Aorta (tissue), 5 donors: ENCODE measurements at places on chromosomes 6 and 20. TPM values are rescaled to one million over a fixed set of nuclear protein-coding genes. Genes with fewer than 3 reads are reported as not detected.

Gene COL9A1
- not detected for total RNA-seq

Gene COL9A3
- 6.5 TPM for total RNA-seq

Gene XKR7
- total RNA-seq, result not detected

Gene ARMH2
- total RNA-seq, result not detected

Gene C20orf202
- 0.54 TPM for total RNA-seq

Gene SLC35D3
- total RNA-seq, result not detected

Gene GNAS-AS1
- 1.2 TPM for total RNA-seq

DNA sequence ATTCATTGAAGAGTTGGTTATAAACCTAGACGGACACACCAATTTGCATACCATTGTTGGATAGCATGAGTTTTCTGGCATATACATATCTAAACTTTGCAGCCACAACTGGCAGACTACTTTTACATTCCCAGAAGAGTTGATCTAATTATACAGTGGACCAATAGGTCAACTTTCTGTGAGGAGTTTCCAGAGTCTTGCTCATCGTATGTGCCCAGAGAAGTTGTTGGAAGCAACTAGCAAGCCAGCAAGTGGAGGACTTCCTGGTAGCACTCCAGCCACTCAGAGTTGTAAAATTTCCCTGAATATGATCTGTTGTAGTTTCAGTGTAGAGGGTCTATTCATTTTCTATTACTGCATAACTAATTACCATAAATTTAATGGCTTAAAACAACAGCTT, 47.1 kb upstream of the FAM184A start:
- H3K4me3 ChIP-seq, result no peak overlapping the region
- H3K27me3 ChIP-seq, result no peaks in the 10 kb centered on the region
- DNase-seq, result no peak
- H3K27ac ChIP-seq, result no peak overlapping the region
- H3K36me3 ChIP-seq, result no peaks in the 10 kb centered on the region

DNA sequence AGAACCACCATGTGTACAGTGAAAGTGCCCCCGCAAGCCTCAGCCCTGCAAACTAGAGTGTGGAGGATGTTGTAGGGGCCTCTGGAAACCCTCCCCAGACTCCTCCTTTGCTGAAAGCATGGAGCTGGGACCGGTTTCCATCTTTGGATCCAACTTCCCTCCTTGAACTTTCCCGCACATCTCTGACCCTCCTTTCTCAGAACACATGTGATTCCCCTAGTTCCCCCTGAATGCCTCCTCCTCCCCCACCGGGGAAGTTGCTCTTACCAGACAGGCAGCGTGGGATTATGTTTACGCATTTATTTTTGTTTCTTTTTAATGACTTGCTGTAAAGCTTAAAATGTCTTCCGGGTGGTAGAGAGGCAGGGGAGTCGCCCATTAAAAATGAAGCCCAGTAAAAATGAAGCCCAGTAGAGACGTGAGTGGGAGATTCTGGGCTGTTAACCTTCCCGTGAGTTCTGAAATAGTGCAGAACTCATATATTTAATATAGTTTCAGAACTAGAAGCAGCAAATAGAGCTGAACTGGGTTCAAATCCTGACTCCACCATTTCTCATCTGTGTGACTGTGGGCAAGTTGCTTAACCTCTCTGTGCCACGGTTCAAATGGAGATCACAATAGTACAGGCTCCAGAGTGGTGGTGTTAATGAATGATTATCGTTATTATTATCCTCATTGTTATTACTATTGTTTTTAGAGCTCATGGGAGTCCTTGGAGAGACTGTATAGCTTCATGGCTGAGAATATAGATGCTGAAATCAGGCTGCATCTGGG, 8.0 kb upstream of the PTPN1 start:
- no peak overlapping the region for H3K4me3 ChIP-seq
- no peak for DNase-seq
- no peaks in the 10 kb centered on the region for H3K36me3 ChIP-seq
- no peaks in the 10 kb centered on the region for H3K4me1 ChIP-seq

GRCh38 chr6:73340048-73340447, 14.0 kb downstream of the DPPA5 start:
- DNase-seq, result no peak
- H3K36me3 ChIP-seq, result no peaks in the 10 kb centered on the region
- H3K27ac ChIP-seq, result no peak overlapping the region
- no peaks in the 10 kb centered on the region for H3K4me1 ChIP-seq
- H3K4me3 ChIP-seq, result no peak overlapping the region

DNA sequence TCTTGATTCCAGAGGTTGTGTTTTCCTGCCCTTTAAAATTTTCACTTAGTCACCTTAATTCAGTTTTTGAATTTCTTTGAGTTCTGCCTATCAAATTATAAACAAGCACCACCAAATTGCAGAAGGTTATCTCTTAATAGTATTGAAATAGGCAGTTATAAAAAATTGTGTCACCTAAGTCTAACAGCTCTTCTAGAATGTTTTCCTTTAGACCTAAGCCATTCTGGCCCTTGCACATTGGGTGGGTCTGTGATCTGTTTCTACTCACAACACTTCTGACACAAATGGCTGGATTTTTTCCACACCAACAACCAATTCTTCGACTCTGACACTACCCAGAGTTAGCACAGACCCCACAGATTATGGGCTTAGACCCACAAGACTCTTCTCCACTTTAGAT, 101.9 kb downstream of the CARMIL1 start:
- no peaks in the 10 kb centered on the region for H3K36me3 ChIP-seq
- H3K4me3 ChIP-seq, result no peak overlapping the region
- peak overlapping the region; percentile 64 for H3K27ac ChIP-seq
- no peaks in the 10 kb centered on the region for H3K27me3 ChIP-seq
- H3K4me1 ChIP-seq, result peaks cover 11% of the 10 kb centered on the region

GRCh38 chr20:13913572-13913971, 76.8 kb downstream of the SEL1L2 start:
- peak overlapping the region; percentile 17 for H3K4me3 ChIP-seq
- no peaks in the 10 kb centered on the region for H3K36me3 ChIP-seq
- H3K27me3 ChIP-seq, result no peaks in the 10 kb centered on the region
- no peak for DNase-seq
- no peak overlapping the region for H3K27ac ChIP-seq
- no peaks in the 10 kb centered on the region for H3K4me1 ChIP-seq

DNA sequence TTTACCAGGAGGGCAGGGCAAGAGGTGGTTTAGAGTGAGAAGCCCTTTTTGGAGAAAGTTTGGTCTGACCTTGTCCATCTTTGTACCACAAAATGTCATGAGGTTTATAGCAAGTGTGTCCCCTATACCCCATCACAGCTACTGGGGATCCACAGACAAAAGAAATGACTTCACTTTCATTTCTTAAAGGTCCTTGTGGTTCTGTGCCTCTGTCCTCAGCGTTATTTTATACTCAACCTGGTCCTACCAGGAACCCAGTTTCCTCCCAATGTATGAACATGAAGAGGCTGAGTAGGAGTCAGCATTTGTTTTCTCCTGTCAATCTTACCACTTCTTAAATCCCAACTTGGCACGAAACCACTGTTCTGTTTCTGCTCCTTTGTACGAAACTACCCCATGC, 157.6 kb downstream of the NFATC2 start:
- H3K4me3 ChIP-seq, result no peak overlapping the region
- H3K27me3 ChIP-seq, result no peaks in the 10 kb centered on the region
- DNase-seq, result no peak
- no peaks in the 10 kb centered on the region for H3K4me1 ChIP-seq
- H3K36me3 ChIP-seq, result no peaks in the 10 kb centered on the region
- no peak overlapping the region for H3K27ac ChIP-seq

DNA sequence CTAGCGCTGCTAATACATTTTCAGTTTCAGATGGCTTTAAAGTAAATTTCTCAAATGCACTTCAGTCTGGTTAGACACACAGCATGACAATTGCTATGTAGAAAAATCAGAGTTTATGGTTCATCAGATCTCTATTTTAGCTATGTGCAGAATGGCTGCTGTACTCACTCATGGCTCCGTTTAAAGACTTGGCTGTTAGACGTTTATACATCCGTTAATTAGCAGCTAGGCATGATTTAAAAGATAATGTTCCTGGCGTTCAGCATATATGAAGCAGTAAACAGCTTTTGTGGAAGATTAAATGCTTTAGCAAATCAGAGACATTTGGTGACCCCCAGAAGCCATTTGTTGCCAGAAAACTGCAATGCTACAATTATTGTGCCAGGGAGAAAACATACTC, 350.0 kb upstream of the MANEA start:
- H3K4me3 ChIP-seq, result no peak overlapping the region
- no peaks in the 10 kb centered on the region for H3K4me1 ChIP-seq
- no peak overlapping the region for H3K27ac ChIP-seq
- H3K36me3 ChIP-seq, result no peaks in the 10 kb centered on the region
- DNase-seq, result no peak

DNA sequence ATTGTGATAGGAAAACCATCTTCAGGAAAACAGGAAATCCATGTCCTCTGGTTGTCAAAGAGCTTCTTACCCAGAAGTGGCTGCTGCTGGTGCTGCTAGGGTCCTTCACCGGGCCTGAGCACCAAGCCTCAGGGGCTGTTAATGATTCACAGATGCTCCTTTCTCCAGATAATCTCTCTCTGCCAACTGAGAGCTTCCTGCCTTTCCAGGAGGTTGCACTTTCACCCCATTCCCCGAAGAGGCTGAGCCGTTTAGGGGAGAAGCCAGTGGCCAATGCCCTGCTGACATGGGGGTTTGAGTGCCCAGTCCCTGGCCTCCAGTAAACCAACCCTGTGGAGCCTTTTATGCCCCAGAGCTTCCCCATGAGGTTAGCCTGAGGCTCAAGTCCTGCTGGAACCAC, 122.4 kb downstream of the CBLN4 start:
- H3K4me1 ChIP-seq, result no peaks in the 10 kb centered on the region
- H3K27me3 ChIP-seq, result no peaks in the 10 kb centered on the region
- no peak for DNase-seq
- no peak overlapping the region for H3K27ac ChIP-seq
- H3K4me3 ChIP-seq, result no peak overlapping the region
- H3K36me3 ChIP-seq, result no peaks in the 10 kb centered on the region

DNA sequence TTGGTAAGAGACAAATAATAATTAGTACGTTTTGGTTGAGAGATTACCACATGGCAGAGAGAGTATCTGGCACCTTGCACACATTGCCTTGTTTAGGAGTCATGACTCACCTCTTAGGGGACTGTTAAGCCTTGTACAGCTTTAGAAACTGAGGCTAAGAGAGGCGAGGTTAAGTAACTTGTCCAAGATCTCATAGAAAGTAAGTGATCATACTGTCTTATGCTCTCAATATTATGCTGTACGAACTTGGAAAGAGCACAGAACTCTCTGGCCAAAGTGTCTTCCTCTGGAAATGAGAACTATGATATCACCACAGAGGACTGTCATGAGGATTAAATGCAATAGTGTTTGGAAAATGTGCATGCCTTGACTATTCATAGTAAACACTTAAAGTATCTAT, 249.0 kb downstream of the UTRN start:
- H3K36me3 ChIP-seq, result peaks cover 2% of the 10 kb centered on the region
- H3K4me1 ChIP-seq, result no peaks in the 10 kb centered on the region
- H3K27me3 ChIP-seq, result no peaks in the 10 kb centered on the region

DNA sequence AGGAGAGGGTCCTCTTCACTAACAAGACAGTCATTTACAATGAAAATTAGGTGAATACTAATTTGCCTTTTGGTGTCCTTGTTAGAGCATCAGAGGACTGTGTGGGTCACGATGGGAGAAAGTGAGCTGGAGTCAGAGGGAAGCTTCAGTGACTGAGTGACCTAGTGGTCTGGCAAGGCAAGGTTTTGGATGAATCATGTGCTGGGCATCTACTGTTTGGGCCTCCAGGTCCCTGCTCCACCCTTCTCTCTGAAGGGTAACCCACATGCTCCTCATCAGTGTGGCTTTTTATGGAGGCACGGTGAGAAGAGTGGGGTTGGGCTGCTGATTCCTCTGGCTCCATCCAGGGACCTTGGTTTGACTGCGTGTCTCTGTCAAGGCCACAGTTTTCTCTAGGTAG, 60.5 kb upstream of the EXOC2 start:
- H3K27me3 ChIP-seq, result peaks cover 1% of the 10 kb centered on the region
- no peak for DNase-seq
- H3K4me3 ChIP-seq, result no peak overlapping the region
- no peak overlapping the region for H3K27ac ChIP-seq

GRCh38 chr6:107653183-107653580, 163.3 kb downstream of the SOBP start:
- DNase-seq, result no peak
- no peaks in the 10 kb centered on the region for H3K27me3 ChIP-seq
- H3K4me1 ChIP-seq, result no peaks in the 10 kb centered on the region
- H3K36me3 ChIP-seq, result no peaks in the 10 kb centered on the region
- no peak overlapping the region for H3K27ac ChIP-seq

- H3K27me3 ChIP-seq, result peaks cover 2% of the 10 kb centered on the region
- no peak for DNase-seq
- H3K36me3 ChIP-seq, result no peaks in the 10 kb centered on the region
- H3K27ac ChIP-seq, result no peak overlapping the region
Measured at GRCh38 chr6:14817074-14817473, 428.8 kb upstream of the JARID2 start.

GRCh38 chr6:158009114-158009891, 27.6 kb downstream of the SYNJ2 start:
- H3K4me3 ChIP-seq, result no peak overlapping the region
- no peaks in the 10 kb centered on the region for H3K36me3 ChIP-seq
- no peaks in the 10 kb centered on the region for H3K4me1 ChIP-seq

GRCh38 chr6:80638213-80639055, 532.0 kb downstream of the BCKDHB start:
- no peaks in the 10 kb centered on the region for H3K27me3 ChIP-seq
- no peaks in the 10 kb centered on the region for H3K36me3 ChIP-seq
- DNase-seq, result no peak

GRCh38 chr6:27472182-27472616, 706 bp downstream of the ZNF184 start:
- H3K4me1 ChIP-seq, result no peaks in the 10 kb centered on the region
- H3K36me3 ChIP-seq, result no peaks in the 10 kb centered on the region
- H3K27me3 ChIP-seq, result no peaks in the 10 kb centered on the region

DNA sequence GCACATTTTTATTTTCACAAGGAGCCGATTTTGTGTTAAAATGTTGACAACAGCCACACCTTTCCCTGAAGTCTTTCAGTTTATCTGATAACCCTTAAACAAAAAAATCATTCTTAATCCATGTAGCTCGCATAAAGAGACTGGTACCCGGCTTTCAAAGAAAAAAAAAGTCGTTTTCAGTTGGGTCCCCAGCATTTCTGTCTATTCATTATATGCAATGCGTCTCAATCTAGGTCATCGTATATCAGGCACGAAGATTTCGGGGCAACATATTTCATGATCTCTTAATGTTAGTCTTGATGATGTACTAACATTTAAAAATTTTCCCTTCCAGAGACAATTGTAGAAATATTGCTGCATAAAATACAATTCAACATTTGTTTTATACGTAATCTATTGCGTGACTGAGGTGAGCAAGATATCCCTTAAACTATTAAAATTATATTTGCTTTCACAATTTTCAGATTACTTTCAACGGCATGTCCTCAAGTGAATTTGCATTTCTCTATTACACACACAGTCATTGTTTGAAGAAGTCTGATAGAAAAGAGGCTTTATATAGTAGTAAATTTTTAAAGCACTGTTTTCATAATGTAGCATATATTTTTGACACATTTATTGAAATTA, 2.9 kb upstream of the TUBB2B start:
- no peaks in the 10 kb centered on the region for H3K27me3 ChIP-seq
- H3K4me1 ChIP-seq, result no peaks in the 10 kb centered on the region
- no peak overlapping the region for H3K27ac ChIP-seq
- DNase-seq, result no peak
- H3K4me3 ChIP-seq, result no peak overlapping the region
- no peaks in the 10 kb centered on the region for H3K36me3 ChIP-seq
